ENCODE measurements at places on chromosomes 11 and 22.

DNA sequence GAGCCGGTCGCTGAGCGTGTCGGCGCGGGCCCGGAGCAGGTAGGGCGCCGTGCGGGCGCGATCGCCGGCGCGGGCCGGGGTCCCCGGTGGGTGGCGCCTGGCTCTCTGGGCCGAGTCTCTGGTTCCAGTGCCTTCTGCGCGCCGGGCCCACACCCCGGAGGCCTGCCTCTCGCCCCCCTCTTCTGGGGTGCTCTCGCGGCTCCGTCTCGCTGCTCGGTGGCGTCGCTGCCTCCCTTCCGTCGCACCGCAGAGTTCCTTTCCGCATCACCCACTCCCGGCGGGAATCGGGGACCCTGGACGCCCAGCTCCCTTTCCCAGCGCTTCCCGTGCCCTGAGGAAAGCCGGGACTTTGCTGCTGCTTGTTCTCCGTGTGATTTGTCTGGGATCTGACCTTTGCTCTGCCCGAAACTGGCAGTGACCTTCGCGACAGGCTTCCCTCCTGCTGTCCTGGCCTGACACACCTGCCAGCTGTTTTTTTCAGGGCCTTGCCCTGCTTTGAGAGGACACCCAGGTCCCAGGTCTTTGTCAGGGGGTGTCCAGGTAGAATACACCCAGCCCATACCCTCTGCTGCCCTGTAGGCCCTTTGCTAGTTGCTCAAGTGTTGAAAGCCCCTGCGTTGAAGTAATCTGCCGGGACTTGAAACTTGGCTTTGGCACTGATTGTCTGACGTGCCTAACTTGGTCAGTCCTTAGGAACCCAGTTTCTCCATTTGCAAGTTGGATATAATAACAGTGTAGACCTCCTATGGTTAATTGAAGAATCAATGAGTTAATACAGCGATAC lies 711 bp downstream of the FDX1 start:
- DNase-seq = no peak

GRCh38 chr11:45511566-45511965 lies 153.9 kb downstream of the CHST1 start:
- no peak for DNase-seq

DNA sequence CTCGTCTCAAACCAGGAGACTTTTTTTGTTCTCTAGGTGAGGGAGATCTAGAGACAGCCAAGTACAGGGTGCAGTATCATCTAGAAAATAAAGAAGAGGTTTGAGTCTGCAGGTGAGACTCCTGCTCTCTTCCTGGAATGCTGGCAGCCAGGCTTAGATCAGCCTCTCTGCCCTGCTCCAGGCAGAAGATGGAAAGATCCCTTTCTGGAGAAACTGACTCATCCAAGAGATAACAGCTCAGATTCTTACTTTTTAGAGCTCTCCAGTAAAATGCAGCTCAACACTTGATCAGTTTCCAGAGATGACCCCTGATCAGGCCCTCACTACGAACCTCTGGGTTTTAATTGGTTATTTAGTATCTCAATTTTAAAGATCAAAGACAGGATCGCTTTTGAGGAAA lies 44.6 kb upstream of the EHF start:
- DNase-seq = no peak

- DNase-seq = no peak
Observed at GRCh38 chr11:67490727-67491065, 7.9 kb downstream of the AIP start.

- no peak for DNase-seq
Observed at GRCh38 chr11:657691-658126, 20.6 kb downstream of the DRD4 start.

DNA sequence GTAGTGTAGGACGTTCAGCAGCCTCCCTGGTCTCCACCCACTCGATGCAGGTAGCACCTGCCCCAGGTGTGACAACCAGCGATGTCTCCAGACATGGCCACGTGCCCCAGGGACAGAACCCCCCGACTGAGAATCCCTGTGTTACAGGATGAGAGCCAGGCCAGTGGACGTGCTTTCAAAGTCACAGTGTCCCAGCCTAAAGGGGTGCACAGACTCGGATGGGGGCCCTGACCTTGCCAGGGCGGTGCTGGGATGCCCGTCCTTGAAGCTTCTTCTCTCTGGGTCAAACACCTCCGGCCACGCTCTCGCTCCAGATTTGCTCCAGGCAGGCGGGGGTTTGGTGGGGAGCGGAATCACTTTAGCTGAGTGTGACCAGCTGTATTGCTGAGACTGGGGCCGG lies 23.3 kb upstream of the GAL start:
- DNase-seq = no peak

DNA sequence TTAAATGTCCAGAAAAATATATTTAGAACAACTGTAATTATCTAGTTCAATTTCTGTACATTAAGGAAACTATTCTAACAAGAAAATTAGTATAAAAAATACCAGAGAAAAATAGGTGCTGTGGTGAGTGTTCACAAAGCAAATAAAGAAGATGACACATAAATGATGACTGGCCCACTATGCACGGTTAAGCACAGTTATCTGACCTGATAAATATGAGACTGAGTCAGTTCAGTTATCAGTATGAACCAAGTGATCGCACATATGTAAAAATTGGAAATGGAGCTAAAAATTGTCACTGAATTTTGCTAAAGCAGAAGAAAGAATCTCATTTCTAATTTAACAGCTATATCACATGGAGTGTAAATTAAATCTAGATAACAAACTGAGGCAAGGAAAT lies 18.8 kb upstream of the MAML2 start:
- no peak for DNase-seq

DNA sequence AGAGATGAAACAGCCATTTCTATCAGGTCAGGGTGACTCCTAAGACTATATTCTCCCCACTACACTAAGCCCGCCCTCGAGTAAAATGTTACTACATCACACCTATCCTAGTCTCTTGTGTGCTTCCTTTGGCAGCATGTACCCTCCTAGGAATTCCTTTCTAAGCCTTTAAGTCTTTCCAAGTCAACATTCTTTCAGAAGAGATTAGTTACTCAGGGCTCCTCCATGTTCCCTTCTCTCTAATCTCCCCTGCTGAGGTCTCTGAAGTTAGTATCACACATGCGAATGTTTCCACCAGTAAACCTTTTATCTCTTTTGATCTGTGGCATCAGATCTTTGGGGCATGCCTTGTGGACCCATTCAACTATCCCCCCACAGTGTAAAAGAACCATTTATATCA lies 873.7 kb upstream of the FAT3 start:
- DNase-seq = no peak

GRCh38 chr22:16975155-16975885 lies 32.7 kb downstream of the GAB4 start:
- DNase-seq = no peak

Measured in smooth muscle cell of the brain vasculature (primary cell).